Ecto neural progenitor cell (in vitro differentiated cells): ENCODE measurements at places on chromosomes 5 and 9.

DNA sequence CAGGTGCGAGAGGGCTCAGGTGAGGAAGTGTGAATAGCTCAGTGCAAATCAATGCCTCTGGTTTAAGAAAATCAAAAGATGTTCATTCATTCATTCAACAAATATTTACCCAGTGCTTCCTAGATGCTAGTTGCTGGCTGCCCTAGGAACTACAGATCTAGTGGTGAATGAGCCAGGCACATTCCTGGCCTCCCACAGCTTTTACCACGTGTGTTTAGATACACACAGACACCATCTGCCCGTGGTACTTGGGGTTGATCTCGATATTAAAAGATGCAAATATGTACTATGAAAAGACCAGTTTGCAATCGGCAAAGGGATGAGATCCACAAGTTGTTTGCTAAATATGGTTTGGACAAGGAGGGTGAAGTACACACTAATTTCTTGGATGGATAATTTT, 78.2 kb downstream of the GTF3C4 start:
- DNase-seq, result no peak

DNA sequence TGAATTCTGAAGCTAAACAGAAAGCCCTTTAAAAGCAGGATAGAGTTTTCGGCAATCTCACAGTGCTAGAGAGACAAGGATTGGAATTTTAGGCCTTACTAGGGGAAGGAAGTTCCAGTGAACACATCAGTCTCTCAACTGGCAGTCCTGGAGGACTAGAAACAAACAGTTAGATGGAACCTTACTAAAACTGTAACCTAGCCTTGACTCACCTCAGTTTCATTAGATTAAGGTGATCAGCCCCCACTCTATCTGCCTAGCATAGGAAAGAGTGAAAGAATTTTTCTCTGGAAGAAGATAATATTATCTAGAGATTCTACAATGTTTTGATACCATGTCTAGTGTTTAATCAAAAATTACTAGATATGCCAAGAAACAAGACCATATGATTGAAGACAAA, 25.8 kb upstream of the SMIM23 start:
- no peak for DNase-seq

DNA sequence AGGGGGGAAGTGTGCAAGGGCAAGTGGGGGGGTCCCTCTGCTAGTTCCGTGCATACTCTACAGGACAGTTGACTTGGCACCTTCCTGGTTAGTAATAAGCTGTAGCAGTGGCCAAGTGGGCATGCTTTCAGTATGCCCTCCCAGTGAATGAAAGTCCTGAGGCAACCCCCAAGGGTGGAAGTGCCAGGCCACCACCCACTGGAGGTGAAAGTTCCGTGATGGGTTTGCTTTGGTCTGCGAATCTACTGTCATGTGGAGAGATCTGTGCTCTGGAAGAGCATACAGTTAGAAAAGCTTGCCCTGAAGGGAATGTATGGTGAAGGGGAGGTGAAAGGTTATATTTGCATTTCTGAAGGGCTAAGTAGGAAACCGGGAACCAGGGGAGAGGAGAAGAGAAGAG, 10.3 kb downstream of the FXN start:
- no peak for DNase-seq

- no peak for DNase-seq
Measured at GRCh38 chr9:110807956-110808598, 139.5 kb downstream of the MUSK start.

DNA sequence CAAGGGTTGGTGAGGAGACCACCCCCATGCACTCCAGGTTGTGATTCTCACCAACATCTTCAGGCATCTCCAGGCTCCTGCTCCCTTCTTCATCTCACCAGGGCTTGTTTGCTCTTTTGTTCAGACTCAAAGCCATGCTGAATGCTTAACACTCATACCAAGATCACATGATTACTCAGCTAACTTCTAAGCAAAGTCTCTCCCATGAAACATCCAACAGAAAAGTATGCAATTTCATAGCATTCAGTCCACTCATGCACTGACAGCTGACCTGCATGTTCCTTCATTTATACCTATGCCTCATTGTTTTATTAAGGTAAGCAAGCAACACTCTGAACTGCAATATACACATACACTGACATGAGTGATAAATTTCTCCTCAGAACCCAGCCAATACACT, 69.0 kb downstream of the SHC3 start:
- DNase-seq, result no peak

- no peak for DNase-seq
Measured at GRCh38 chr5:150341331-150341730, 16.2 kb upstream of the TCOF1 start.

GRCh38 chr5:56440871-56441740, 208.0 kb upstream of the ANKRD55 start:
- DNase-seq, result no peak

GRCh38 chr9:106228861-106229260, 534.5 kb downstream of the TMEM38B start:
- DNase-seq, result no peak

DNA sequence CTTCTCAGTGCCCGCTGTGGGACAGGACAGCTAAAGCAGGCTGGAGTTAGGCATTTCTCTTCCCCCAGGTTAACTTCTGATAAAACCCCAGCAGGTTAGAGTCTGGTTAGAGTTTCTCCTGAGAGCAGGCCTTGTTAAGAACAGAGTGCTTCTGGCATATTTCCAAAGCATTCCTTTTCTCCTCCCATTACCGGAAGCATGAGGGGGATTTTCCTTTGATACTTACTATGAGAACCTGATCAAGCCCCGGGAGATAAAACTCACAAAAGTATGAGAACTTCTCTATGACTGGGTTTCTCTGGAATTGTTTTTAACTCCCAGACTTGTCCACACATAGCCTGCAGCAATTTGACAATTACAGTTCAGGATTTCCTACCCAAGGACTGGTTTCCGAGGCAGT, 77.4 kb upstream of the MAST4 start:
- DNase-seq, result no peak

DNA sequence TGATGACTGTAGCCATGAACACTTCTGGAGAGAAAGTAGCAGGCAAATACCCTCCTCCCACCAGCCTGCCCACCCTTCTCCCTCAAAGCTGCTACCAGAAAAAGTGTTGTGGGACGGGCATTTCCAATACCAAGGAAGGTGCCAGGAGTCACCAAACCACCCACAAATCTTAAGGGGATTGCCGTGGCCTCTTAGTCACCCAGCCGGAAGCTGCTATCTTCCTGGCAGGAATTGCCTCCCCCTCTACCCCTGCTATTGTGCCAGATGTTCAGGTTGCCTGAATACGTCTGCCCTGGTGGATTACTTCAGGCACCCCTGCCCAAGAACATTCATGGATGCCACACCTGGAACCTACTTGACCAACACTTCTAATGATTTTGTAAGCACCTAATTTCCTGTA, 156.1 kb downstream of the TTC39B start:
- no peak for DNase-seq
